ENCODE measurements at places on chromosomes 1 and 21. TPM values are rescaled to one million over a fixed set of nuclear protein-coding genes. Genes with fewer than 3 reads are reported as not detected.

DNA sequence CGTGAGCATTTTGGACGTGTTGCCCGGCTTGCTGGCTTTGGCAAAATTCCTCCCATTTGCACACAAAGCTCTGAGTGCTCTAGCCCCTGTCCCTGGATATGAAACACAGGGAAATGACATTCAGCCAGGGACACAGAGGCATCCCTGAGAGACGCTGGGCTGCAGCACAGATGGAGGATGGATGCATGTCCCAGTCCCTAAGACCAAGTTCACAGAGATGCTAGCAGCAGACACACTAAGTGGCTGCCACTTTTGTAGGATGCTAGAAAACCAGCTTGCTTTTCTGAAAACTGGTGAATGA, 12.5 kb downstream of the ACTRT2 start:
- DNase-seq = no peak

The CLCA1 gene
- not detected for total RNA-seq

GRCh38 chr1:205488074-205488723, 16.3 kb upstream of the CDK18 start:
- no peak for DNase-seq

DNA sequence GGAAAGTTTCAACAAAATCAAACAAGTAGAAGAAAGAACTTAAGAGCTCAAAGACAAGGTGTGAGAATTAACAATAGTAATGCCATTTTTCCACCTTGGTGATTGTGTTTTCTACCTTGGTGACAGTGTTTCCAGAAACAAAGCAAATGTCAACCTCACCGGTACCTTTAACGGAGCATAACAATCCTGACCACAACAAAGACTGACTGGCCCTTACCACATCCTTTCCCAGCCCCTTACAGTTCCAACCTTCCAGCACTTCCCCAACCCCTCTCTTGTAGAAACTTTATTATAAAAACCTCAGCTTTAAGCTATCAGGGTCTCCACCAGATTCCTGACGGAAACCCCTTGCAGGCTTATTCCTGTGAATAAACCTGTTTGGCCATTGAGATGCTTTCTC, 16.7 kb downstream of the STYXL2 start:
- DNase-seq = no peak

DNA sequence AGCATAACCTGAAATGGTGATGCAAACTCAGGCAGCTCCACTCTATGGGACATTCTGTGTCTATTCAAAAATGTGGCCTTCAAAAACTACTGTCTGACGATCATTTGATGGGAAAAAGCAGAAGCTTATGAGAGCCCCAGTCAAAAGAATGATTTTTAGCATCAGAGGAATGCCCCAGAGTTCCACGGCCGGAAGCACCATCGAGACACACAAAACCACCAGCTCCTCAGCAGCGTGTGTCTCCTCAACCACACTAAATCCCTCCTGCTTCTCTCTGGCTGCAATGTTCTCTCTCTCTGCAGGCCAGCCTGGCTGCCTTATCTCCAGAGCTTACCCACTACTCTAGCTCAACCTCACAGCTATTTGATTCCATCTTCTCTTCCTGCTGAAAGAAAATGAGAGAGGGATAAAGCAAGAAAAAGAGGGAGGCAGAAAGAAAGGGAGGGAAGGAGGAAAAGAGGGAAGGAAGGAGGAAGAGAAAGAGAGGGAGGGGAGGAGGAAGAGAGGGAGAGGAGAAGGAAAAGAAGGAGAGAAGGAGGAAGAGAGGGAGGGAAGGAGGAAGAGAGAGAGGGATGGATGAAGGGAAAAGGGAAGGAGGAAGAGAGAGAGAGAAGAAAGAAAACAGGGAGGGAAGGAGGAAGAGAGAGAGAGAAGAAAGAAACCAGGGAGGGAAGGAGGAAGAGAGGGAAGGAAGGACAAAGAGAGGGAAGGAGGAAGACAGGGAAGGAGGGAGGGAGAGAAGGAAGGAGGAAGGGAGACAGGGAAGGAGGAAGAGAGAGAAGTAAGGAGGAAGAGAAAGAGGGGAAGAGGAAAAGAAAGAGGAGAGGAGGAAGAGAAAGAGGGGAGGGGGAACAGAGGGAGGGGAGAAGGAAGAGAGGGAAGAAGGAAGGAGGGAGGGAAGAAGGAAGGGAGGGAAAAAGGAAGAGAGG, 33.5 kb upstream of the LAPTM5 start:
- DNase-seq = no peak

The ZCCHC17 gene
- 30.7 TPM for total RNA-seq

The DCST2 gene
- 0.75 TPM for total RNA-seq

DNA sequence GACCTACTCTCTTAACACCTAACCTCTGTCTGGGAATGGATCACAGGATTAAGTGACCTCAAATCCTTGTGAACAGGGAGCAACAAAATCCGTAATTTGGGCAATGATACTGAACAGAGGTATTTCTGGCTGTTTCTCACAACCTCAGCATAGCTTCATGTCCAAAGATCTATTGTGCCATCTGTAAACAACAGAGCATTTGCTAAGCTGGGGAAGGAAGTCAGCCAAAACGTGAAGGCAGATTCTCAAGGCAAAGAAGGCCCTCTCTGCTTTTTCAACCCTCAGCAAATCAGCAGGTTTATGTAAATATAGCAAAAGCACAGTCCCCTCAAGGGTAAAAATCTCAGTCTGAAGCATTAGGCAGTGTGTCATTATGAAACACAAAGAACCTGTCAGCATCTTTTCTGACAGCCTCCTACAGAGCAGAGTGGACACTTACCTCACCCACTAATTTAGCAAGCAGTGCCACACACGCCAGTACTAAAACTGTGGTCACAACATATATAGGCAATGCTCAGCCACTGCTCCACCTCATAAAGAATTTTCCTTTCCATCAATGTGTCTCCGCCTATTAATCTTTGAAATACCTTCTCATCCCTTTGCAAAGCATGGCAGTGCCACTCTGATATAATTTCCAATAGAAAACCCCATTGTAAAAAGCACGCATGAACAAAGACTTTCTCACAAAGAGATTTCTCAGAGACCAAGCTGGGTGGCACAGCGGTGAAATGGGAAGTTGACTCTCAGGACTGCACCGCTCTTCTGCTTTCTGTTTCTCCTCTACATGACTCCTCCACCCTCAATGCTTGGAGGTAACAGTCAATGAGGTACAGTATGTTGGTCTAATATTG, 188.0 kb downstream of the RERE start:
- no peak for DNase-seq

The LCE1D gene
- total RNA-seq = not detected

DNA sequence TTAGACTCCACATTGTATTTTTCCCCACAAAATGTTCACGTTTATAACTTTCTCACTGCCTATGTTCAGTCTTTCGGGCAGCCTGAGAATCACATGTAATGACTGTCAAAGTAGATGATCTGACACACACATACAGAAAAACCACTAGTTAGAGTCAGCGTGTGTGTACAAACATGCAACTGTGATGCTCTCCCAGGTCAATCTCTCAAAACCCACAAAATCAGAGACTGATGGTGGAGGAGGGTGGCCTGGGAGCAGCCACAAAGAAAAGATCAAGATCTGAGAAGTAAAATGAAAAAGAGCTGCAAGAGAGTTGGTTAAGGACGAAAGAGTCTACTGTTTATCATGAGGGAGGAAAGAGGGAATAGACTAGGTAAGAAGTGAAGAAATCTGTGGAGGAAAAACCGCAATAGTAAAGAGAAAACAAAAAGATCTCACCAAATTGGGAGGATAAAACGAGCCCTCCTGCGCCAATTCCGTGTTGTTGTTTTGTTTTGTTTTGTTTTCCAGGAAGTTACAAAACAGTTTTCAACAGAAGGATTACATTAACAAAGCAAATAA, 2.3 kb downstream of the EGLN1 start:
- DNase-seq = no peak

The TMEM63A gene
- 50.8 TPM for total RNA-seq

- no peak for DNase-seq
Observed at GRCh38 chr1:77283701-77284425, 2.0 kb downstream of the AK5 start.

The SMPDL3B gene
- total RNA-seq = not detected

DNA sequence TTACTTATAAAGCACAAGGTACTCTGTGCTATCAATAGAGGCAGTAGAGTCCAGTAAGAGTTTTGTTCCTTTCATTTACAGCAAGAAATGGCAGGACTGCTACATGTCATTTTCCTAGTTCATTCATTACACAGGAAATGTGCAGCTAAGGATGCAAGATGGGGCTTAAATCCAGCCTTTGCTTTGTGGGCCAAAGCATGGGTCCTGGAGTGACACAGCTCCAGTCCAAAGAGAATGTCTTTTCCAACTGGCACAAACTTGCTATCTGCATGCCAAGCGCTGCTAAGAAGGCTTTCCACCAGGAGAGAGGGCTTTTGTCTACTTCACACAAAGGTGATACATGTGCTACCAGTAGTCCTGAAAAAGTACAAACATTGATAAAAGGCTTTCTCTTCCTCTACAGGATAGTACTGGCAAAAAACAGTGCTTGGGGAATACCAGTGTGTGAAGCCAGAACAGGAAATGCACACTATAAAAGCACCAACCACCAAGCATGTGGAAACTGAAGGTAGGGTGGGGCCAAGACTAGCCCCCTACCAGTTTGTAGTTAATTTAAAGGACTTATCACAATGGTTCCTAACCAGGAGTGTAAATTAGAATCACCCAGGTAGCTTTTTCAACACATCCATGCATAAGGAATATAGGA, 68.7 kb downstream of the ARID4B start:
- DNase-seq = no peak

DNA sequence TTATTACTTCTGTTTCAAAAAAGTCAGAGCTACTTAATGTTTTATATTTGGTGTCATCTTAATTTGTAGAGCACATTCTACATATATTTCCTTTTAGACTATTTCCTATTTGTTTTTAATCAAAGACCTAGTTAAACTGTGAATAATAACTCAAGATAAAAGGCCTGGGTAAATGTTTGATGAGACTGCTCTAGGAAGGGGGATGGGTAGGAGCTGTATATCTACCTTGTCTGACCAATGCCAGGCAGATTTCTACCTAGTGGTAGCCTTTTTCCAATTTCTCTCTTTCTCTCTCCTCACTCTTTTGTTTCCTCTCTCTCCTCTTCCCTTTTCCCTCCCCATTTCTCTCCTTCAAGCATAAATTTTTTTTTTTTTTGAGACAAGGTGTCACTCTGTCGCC, 31.9 kb upstream of the IVNS1ABP start:
- DNase-seq = no peak

GRCh38 chr21:33390479-33390878, 12.7 kb upstream of the IFNGR2 start:
- DNase-seq = no peak

DNA sequence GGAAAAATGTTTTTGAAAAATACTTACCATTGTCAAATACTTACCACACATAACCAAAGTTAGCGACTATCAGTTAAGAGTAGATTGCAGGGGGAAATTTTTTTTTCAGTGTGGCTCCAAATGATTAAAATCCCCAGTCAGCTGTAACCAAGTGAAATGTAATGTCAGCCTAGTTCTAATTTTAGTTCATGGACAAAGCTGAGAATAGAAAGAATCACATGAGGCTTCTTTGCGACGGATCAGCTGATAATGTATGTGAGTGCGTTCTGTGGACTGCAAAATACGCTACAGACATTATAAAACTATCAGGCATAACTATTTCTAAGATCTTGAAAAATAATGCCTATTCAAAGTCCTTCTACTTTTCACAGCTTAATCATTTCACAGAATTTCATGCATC, at the start of gene LRRC39:
Gene LRRC39, minus strand, starts transcription at position 166 of the 400 bp plus-strand sequence. CDS start 9,740 bp downstream, outside the sequence.
- DNase-seq = no peak

- no peak for DNase-seq
Observed at GRCh38 chr1:239987103-239987745, 104.5 kb upstream of the FMN2 start.

- no peak for DNase-seq
Observed at GRCh38 chr1:175394739-175395138, 202.2 kb upstream of the KIAA0040 start.

- no peak for DNase-seq
Observed at GRCh38 chr1:112960384-112960783, 4.4 kb upstream of the SLC16A1 start.

DNA sequence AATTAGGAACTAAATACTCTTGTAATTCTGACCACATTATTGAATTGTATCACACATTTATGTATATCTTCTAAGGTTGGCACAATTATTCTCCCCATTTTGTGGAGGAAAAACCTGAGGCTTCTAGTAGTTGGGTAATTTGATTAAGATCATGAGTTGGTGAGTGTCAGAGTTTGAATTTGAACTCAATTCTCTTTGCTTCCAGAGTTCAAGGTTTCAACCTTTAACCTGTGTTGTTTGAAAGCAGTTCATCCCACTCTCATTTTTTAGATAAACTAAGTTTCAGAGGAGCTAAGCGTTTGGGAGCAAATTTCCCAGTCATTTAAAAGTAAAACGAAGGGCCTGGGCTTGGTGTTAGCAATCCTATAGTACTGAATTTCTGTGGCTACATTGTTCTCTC, 293.4 kb downstream of the ADGRL2 start:
- no peak for DNase-seq

The LCE3D gene
- not detected for total RNA-seq

GRCh38 chr1:246265481-246265880, 241.6 kb downstream of the SMYD3 start:
- no peak for DNase-seq

The CFAP126 gene
- total RNA-seq = not detected

DNA sequence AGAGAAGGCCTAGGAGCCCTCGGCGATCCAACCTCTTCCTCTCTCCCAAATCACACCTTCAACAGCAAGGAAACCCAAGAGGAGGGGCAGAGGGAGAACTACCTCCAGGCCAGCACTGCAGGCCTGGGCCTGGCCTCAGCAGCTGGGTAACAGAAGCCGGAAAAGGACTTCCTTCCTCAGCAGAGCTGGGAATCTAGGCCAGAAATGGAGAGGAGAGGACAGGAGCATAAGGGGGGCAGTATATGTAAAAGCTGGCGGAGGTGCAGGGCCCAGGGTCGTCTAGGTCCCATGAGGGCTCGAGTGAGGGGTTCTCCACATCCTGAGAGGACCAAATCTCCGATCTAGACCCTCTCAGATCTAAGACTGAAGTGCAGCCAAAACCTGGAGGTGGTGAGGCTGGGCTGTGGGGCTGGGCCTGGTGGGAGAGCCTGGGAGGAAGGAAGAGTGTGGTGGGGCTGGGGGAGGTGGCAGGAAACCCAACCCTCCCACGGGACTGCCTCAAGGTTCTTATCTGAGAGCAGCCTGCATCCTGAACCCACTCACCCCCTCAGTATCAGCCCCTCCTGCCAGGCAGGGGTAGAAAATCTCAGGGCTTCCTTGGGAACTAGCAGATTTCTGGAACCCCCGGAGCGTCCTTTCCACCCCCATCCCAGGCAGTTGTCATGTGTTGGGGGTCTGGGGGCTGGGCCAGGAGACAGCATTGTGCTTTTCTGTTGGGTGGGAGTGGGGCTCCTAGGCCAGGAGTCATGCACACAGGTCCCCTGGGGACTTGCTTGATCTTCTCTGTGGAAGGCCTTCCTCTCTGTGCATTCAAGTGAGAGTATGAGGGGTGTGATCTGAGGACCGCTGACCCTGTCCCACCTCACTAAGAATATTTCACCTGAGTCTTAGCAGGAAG, 33.0 kb downstream of the PIK3C2B start:
- DNase-seq = no peak

The S100A12 gene
- not detected for total RNA-seq
